ENCODE measurements at places on chromosomes 3 and 15.

DNA sequence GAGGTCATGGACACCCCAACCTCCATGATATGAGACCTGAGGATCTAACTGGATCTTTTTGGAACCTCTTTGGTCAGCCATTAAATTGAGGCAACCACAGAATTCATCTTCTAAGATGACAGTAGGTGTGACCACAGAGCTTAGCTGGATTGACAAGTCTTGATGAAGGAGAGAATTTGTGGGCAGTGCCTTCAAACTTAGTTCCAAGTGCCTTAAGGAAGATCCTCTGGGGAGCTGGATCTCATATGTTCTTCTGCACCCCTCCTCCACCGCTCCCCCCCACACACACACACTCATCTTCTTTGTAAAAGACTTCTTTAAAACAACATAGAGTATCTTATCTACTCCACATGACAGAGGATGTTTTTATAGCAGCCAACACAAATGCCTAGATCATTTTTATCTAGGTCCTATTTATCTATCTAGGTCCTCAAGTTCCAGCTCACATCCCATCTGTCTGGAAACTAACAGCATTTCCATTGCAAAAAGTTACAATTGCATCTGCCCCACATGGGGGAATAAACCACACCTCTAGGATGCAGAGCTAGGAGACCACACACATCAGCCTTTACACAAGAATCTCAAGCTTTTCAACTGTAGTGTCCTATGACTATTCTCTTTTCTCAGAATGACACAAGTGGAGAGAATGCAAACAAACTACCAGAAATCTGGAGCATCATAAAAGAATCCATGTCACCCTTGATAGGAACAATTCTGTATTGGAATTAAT, 37.4 kb downstream of the WWTR1 start:
- DNase-seq: no peak

GRCh38 chr3:11632564-11632963, 11.2 kb downstream of the VGLL4 start:
- DNase-seq: peak; percentile 58

- DNase-seq: peak; percentile 88
Measured at GRCh38 chr3:69085833-69086722, 1.3 kb downstream of the ARL6IP5 start.

GRCh38 chr3:193595939-193596487, 3.0 kb downstream of the OPA1 start:
- no peak for DNase-seq

GRCh38 chr3:157614896-157615295, 111.7 kb upstream of the VEPH1 start:
- DNase-seq: no peak

DNA sequence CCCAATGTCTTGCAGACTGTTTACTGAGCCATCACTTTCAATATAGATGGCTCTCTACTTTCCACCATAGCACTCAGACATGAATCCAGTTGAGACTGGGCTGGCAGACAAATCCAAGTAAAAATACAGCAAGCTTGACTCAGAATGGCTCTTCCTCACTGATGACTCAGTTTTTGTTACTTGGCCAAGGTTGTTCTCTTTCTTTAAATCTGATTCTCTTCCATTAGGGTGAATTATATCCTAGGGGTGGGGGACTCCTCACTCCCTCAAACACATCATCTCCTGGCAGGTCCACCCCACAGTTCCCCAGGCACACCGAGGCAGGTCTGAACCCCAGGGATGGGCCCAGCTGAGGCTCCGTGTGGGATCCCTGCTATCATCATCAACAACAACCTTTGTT, 157.9 kb downstream of the MEX3B start:
- no peak for DNase-seq

- DNase-seq: no peak
Measured at GRCh38 chr15:31324806-31325594, 1.6 kb upstream of the KLF13 start.

DNA sequence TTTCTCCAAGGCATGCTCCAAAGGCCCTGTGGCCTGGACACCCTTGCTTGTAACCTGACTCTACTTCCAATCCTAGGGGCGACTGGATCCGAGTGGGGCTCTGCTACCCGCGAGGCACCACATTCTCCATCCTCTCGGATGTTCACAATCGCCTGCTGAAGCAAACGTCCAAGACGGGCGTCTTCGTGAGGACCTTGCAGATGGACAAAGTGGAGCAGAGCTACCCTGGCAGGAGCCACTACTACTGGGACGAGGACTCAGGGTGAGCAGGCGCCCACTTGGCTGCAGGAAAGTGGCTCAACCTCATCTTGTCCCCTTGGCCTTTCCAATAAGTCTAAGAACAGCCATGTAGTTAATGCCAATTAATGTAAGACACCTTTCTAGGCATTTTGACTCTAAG, 51.9 kb downstream of the MESD start:
- no peak for DNase-seq

- DNase-seq: no peak
Measured at GRCh38 chr3:42014458-42014920, 52.6 kb upstream of the ULK4 start.

GRCh38 chr3:127264292-127264691, 23.6 kb downstream of the PRR20G start:
- DNase-seq: no peak

GRCh38 chr3:145698749-145699148, 462.2 kb downstream of the PLOD2 start:
- no peak for DNase-seq

GRCh38 chr3:186221760-186222378, 113.0 kb upstream of the ETV5 start:
- DNase-seq: no peak

- no peak for DNase-seq
Measured at GRCh38 chr3:51618496-51618895, 52.6 kb upstream of the TEX264 start.

- no peak for DNase-seq
Measured at GRCh38 chr3:178304758-178305467, 231.3 kb upstream of the KCNMB2 start.

GRCh38 chr3:172333692-172334457, 114.4 kb downstream of the GHSR start:
- DNase-seq: no peak

DNA sequence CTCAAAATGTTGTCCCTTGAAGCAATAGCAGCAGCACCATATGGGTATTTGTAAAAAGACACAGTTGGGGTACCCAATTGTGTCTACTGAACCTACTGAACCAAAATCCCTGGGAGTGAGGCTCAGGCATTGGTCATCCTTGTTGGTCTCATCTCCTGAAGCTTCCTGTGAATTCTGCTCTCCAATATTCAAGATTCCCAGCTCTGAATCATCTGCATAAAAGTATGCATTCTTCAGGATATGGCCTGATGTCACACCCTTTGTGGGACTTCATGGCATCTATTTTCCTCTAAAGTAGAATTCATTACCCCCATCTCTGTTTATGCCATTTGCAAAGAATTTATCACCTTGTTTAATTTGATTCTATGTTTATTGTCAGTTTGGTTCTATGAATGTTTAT, 13.3 kb upstream of the PTX3 start:
- DNase-seq: no peak

- no peak for DNase-seq
Measured at GRCh38 chr15:70437089-70437488, 326.3 kb downstream of the UACA start.

- no peak for DNase-seq
Measured at GRCh38 chr3:87390821-87391220, 114.4 kb upstream of the POU1F1 start.

- no peak for DNase-seq
Measured at GRCh38 chr3:89165636-89166263, 58.3 kb downstream of the EPHA3 start.

GRCh38 chr15:63446255-63446654, 58.1 kb upstream of the USP3 start:
- DNase-seq: no peak

DNA sequence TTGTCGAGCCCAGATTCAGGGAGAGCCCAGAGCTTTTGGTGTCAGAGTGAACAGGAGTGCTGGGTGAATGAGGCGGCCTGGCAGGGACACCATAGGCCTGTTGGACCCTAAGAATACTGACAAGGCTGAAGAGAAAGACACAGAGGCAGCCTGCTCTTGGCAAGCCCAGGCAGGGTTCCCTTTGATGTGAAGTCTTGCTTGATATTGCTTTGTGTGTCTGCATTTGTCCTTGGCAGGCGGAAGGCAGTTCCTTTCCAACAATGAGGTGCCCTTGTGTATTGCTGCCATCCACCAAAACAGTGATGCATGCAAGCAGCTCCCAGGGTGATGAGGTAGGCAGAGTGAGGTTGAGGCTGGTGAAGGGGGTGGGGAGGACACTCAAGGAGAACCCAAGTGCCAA, 152.7 kb upstream of the TSC22D2 start:
- DNase-seq: no peak

DNA sequence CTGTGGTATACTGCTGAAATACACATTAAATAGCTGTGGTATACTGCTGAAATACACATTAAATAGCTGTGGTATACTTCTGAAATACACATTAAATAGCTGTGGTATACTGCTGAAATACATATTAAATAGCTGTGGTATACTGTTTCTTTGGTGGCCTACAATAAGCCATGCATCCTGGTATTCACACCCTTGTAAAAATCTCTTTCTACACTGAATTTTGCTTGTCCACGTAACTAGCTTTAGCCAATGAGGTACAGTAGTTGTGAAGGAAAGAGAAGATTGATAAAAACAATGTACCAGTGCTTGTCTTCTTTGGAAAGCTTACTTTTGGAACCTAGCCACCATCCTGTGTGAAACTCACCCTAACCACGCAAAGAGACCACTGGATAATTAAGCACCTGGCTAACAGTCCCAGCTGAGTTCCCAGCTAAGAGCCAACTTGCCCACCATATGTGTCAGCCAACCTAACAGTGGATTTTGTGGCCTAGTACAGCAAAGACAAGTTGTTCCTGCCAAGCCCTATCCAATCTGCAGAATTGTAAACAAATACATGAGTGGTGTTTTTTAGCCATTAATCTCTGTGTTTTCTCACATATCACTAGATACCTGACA, 103.4 kb upstream of the MELTF start:
- DNase-seq: no peak

- DNase-seq: peak; percentile 92
Measured at GRCh38 chr3:139329364-139329850, 14.4 kb upstream of the MRPS22 start.

DNA sequence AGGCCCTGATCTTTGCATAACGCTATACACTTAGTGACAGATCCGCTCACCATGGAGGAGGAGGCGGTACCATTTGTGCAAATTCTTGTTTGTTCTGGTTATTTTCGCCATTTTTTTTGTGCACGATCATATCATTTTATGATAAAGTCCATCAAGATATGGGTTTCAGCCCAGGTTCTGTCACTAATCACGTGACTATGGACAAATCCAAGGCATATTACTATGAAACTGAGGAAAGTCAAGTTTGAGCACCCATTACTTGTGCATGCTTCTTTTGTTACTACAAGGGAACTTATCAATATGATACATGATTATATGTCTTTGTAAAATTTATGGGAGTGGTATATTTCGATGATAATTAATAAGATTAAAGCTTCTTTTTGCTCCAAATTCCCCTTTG, 829.5 kb downstream of the ROBO2 start:
- DNase-seq: no peak

DNA sequence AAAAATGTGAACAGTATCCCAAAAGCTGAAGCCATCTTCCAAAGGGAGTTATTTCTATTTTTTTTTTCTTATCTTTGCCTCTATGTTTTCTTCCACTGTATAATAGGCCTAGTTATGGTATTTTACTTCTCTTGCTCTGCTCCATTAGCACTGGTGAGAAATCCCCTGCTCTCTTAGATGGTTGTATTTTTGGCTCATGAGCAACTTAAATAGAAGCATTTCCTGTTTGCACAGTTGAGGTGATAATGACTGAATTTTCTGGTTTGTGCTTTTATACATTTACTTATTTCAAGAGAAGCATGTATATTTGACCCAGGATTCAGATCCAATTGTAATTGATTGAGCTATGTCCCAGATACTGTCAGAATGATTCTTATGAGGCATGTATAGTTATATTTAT, 61.6 kb upstream of the CD200R1L start:
- DNase-seq: no peak

DNA sequence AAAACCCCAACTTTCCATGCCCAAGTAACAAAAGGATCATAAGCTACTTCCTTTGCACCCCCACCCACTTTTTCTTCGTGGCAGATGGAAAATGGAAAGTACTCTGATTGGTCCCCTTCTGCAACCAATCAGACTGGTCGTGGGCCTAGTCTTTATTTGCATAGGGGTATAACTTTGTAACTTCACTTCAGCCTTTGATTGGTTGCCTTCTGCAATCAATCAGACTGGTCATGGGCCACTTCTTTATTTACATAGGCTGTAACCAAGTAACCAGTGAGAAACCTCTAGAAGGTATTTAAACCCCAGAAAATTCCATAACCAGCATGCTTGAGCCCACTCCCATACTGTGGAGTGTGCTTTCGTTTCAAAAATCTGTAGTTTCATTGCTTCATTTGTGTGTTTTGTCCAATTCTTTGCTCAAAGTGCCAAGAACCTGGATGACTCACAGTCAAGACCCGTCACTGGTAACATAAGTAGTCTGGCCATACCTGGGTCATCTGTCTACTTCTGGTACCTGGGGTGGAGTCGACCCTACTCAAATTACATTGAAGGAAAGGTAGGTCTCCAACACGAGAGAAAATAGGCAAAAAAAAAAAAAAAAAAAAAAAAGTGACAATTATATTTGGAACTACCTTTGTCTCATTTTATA, 41.9 kb downstream of the CMTM8 start:
- no peak for DNase-seq

Measured in NCI-H524 (cell line).